ENCODE measurements at places on chromosomes 13 and 19.

GRCh38 chr13:47044842-47045241, 148.0 kb upstream of the HTR2A start:
- no peak for DNase-seq

DNA sequence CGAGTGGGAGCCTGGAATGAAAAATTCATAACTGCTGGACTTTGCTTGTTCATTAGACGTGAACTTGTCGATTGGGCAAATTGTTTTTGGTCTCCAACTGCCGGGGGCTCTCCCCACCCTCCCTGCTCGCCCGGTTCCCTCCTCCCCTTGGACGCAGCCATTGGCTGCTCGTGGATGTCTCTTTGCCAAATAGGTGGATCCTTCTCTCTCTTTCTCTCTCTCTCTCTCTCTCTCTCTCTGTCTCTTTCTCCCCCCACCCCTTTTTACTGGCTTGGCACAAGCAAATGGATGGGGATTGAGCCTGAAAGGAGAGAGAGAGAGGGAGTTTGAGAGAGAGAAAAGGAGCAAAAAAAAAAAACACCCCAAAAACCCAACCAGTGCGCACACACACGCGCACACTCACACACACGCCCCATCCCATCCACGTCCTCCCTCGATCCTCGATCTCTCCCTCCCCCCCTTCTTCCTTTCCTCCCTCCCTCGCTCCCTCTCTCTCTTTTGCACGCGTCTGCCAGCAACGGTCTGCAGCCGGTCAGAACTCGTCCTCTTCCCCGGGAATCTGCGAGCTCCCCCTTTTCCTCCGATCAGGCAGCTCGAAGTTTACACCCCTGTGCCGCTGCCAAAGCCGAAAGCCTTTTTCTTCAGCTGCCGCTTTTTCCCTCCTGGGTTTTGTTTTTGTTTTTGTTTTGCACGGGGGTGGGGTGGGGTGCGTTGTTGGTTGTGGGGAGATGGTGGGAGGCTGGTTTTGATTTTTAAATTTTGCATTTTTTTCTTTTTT, 27.8 kb downstream of the NFIX start:
- no peak for DNase-seq

DNA sequence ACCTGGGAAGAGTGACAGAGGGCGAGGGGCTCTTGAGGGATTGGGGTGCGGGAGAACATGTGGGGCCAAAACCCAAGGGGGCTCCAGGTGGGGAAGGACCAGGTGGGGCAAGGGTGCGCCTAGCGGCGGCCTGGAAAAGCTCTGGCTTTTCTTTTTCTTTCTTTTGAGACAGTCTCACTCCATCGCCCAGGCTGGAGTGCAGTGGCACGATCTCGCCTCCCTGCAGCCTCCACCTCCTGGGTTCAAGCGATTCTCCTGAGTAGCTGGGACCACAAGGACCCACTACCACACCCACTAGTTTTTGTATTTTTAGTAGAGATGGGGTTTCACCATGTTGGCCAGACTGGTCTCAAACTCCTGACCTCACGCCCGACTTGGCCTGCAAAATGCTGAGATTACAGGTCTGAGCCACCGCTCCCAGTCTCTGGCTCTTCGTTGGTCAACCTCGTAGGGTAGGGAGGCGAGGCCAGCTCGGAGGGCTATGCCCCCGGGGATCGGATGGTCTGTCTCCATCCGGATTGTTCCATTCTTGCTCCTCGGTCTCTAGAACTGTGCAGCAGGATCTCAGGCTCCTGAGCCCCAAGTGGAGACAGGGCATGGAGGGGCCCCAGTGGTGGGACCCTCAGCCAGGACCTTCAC, 3.7 kb downstream of the GADD45B start:
- DNase-seq = no peak

DNA sequence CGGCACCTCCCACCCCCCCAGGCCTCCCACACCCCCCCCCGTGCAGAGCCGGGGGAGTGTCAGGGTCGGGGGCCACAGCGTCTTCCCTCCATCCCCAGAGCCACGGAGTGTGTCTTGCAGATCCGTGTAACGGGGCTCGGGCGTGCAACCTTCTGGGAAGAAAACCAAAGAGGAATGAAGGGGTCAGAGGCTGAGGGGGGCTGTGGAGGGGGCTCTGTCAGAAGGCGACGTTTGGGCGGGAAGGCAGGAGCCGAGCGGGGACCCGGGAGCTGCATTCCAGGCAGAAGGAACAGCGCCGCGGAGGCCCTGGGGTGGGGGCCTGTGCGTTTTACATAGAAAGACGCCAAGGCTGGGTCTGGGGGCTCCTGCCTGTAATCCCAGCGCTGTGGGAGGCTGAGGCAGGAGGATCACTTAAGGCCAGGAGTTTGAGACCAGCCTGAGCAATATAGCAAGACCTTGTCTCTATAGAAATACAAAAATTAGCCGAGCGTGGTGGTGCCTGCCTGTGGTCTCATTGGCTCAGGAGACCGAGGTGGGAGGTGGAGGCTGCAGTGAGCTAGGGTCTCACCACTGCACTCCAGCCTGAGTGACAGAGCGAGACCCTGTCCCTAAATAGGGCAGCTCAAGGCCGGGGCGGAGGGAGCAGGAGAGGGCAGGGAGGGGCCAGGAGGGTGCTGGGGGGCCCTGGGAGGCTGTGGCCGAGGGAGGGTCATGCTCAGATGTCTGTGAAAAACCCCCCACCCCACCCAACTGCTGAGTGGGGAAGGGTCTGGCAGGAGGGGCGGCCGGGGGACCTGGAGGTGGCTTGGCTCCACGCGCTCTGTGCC, 27.8 kb downstream of the ARID3A start:
- DNase-seq = no peak

- no peak for DNase-seq
These were observed 4.5 kb downstream of the TEX26 start for GRCh38 chr13:30936971-30937370.

DNA sequence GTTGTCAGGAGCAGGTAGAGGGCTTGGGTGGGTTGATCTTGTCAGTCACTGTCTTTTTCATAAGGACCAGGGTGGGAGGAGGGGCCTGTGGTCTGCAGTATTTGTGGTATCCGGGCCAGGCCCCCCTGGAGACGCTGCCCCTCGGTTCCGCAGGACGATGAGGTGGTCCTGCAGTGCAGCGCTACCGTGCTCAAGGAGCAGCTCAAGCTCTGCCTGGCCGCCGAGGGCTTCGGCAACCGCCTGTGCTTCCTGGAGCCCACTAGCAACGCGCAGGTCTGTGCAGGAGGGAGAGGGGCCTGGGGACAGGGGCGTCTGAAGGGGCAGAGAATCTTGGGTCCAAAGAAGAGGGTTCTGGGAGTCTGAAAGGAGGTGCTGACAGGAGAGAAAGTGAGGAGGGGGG, 7.1 kb downstream of the RYR1 start:
- DNase-seq = no peak

DNA sequence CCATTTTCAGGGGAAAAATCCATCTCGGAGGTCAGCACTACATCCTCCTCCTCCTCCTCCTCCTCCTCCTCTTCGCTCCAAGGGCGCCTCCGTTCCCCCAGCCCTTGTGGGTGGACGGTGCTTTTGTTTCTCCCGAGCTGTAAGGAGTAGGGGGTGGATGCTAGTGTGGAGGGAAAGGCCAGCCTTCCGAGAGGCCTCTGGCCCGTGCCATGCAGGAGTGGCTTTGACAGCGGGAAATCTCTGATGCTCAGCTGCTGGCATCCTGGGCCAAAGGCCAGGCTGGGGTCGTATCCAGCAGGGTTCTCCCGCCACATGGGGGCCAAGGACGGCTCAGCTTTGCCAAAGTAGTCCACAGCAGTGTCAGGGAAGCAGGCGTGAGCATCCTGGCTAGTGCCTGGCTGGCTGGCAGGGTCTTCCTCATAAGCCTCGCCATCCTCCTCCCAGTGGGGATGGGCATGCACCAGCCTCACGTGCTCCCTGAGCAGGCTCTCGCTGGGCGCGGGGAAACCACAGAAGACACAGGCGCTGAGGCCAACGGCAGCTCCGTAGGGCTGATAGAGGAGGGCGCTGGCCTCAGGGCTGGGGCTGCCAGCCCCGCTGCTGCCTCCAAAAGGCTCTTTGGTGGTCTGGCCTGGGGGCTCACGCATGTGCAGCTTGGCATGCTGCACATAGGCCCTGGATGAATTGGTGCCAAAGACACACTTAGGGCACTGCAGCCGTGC, 10.5 kb downstream of the WIZ start:
- DNase-seq = no peak

DNA sequence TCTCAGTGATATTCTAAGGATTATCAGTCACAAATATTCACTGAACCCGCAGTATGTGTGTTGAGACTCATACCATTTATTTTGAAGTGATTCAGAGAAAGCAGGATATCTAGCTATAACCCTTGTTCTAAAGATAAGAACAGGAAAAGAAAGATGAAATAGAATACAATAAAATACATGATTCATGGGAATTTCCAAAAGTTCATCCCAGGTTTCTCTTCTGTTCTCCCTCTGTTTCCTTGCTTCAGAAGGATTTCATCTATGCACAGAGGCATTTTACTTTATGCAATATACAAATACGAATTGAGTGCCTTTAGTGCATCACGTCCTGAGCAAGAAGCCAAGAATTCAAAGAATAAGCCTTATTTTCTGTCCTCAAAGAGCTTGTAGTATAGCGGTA, 274.4 kb upstream of the GPC6 start:
- no peak for DNase-seq

- DNase-seq = no peak
These were observed 3.0 kb downstream of the LATS2 start for GRCh38 chr13:21058361-21058760.

GRCh38 chr19:6706633-6706958, 13.9 kb downstream of the C3 start:
- no peak for DNase-seq

DNA sequence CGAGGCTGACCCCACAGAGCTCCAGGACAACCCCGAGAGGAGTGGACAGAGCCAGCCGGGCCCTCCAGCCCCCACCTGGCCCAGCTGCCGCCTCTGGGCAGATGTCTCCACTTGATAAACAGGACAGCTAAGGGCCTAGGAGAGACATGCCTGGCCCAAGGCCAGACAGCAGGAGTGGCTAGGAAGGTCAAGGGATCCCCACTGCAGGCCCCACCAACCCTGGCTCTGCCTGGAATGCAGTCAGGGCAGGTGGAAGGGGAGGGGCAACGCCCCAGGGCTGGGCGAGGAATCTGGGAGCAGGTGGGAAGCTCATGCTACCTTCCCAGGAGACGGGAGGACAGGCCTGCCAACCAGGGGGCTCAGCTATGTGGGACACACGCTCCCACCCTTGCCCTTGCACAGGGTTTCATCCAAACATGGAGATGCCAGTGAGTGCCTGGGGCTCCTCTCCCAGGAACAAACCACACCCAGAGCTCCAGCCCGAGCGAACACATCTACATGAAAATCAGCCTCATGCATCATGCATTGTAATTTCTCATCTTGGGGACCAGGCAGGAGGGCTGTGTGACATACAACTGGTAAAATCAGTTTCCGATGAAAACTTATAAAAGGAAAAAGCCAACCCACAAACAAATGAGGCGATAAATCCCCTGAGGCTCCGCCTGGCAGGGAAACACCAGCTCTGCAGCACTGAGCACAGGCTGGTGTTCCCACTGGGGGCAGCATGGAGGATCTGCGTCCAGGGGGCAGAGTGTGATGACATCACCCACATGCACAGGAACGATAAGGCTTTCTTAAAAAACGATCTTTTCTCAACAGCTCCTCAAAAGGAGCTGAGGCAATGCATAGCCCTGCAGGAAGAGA, 25.0 kb downstream of the SH3GL1 start:
- DNase-seq = no peak

GRCh38 chr13:37342205-37342604, 236.7 kb upstream of the CSNK1A1L start:
- DNase-seq = no peak

DNA sequence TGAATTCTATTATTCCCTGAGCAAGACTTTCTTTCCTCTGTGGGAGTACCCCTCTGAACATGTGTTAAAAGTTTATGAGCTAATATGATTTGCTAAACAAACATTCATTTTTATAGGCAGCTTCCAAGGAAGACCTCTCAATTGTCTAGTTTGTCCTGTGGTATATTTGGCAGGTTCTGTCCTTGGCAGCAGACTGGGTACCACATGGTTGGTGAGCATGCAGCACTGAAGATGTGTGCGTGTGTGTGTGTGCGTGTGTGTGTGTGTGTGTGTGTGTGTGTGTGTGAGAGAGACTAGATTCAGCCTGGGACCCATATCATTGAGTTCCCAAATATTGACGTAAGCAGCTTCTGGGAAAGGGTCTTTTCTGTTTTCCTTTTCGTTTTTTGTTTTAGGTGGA, 24.0 kb downstream of the FGF9 start:
- no peak for DNase-seq

DNA sequence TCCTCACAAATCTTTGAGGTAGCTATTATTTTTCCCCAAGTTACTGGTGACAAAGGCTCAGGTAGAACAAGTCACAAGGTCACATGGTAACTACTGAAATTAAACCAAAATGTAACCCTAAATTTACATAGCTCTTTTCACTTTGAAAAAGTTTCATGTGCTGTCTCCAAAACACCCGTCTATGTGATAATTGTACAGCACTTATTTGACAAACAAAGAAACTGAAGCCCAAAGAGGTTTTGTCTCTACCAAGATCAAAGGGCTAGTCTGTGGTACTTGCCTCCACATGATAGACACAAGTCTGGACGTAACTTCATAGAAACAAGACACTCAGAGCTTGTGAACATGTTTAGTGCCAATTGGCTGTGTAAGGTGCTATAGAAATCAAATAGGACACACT, 108.3 kb downstream of the SACS start:
- no peak for DNase-seq

- no peak for DNase-seq
These were observed 31.6 kb upstream of the SLC46A3 start for GRCh38 chr13:28750187-28751045.

DNA sequence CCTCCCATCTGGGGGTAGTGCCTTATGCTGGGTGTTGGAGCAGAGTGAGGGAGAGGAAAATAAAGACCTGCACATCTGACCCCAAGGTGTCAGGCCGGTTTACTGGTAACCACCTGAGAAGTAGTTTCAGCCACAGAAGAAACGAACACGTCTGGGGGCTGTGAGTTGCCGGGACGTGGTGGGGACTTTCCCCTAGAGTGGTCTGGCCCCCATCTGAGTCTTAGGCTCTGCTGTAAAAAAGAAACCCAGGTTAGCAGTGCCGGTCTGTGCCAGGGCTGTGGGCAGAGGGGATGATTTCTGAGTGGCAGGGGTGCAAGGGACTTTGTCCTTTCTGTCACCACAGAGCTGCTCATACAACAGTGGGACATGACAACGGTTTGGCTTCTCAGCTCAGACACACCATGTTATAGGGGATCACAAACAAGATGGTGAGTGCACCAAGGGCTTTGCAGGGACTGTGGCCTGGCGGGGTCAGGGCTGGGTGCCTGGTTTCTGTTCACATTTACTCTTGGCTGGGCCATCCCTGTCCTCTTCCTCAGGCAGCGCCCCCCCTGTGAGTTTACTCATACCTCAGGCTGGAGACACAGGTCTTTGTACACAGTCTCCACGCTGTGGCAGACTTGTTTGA, 9.0 kb downstream of the GCDH start:
- no peak for DNase-seq

DNA sequence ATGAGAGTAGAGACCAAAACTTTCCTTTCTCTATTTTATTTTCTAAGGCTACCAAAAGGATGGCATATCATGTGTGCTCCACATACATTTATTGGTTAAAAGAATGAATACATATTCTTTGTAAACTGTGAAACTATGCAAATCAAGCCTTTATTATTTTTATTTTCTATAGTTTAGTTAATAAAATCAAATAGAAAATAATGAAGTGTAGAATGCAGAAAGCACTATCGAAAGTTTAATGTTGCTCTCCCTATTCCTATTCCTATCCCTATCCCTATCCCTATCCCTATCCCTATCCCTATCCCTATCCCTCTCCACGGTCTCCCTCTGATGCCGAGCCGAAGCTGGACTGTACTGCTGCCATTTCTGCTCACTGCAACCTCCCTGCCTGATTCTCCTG, 60.3 kb downstream of the ZNF100 start:
- no peak for DNase-seq

Data from effector CD8-positive, alpha-beta T cell (primary cell).